Stimulated activated CD4-positive, alpha-beta T cell treated with anti-CD3 and anti-CD28 coated beads, Interleukin-15, amount 100 ng/mL, for 48 hours (primary cell): ENCODE measurements at places on chromosomes 16 and 17.

DNA sequence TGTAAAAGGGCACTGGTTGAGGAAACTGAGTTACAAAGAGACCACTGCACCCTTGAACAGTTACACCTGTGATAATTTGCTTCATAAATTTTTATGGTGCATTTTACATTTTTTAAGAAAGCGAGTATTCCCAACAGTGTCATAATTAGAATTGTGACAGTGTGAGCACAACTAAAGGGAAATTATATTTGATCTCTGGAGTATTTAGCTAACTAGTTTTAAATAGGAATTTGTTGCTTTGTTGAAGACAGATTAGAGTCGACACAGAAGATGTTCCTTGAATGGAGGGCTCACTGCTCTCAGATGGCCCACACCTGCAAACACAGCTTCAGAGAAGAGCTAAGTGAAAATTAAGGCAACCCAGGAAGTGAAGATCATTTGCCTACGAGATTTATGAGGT, 555.0 kb upstream of the GOT2 start:
- DNase-seq, result no peak

DNA sequence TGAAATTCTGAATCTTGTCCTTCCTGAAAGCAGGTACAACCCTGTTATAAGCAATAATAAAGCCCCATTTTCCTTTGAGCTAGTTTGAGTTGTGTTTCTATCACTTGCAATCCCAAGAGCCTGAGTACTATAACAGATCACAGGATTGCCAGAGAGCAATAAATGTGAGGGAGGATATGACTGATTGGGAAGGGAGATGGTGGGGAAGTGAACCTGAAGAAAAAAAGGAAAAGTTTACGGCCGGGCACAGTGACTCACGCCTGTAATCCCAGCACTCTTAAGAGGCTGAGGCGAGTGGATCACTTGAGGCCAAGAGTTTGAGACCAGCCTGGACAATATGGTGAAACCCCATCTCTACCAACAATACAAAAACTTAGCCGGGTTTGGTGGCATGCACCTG, 80.4 kb downstream of the COX10 start:
- no peak for DNase-seq

DNA sequence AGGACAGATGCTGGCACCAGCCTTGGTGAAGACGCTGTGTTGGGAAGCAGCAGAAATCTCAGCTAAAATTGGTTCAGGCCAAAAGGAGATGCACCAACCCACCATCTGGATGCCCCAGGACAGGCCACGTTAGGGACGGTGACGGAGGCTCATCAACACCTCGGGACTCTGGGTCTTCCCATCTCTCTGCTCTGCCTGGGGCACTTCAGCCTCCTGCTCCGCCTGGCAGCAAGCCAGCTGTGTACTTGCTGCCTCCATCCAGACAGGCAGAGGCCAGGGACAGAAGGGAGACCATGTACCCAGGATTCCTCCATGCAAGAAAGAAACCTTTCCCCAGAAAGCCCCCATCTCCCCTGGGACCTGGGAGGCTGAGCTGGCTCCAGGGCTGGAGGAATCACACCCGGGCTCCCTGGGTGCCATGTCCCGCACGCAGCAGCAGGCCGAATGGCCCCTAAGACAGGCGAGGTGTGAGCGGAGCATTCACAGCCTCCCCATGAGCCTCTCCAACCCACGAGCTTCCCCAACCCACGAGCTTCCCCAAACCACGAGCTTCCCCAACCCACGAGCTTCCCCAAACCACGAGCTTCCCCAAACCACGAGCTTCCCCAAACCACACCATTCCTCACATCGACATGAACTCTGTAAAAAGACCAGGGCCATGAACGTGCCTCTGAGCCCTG, 274.5 kb downstream of the C16orf95 start:
- no peak for DNase-seq

DNA sequence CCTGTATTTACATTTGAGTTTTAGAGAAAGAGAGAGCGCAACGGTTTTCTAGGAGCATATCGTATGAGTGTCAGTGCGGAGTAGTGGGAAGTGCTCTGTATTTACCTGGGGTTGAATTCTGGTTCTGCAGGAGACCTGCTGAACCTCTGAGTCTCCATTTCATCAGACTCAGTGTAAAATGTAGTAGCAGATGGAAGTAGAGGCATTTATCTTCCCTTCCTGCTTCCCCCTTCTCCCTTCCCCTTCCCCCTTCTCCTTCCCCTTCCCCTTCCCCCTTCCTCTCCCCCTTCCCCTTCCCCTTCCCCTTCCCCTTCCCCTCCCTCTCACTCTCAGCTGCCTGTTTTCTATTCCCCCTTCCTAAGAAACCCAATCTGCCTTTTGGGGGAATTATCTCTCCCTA, 426.9 kb downstream of the NPIPA7 start:
- no peak for DNase-seq

GRCh38 chr17:33012522-33013033, 20.9 kb downstream of the SPACA3 start:
- no peak for DNase-seq

DNA sequence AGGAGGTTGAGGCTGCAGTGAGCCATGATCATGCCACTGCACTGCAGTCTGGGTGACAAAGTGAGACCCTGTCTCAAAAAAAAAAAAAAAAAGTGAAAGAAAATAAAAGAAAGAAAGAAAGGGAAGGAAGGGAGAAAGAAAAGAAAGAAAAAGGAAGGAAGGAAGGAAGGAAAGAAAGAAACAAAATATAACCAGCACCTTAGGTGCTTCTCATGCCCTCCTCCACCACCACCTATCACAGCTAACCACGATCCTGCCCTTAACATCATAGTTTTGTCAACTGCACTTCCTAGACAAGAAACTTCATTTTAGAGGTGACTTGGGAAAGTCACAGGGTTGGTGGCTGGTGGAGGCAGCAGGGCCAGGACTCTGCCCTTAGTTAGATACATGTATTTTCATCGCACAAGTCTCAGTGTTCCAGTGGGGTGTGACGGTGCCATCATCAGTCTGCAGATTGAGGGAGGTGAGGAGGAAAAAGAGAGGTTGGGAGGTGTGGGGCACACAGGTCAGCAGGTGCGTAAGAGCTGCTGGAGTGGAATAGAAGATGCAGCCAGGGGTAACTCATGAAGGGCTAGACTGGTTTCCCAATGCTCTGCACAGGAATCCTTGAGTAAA, 10.0 kb downstream of the SUPT4H1 start:
- DNase-seq, result no peak

GRCh38 chr17:79814127-79814973, 17.5 kb upstream of the CBX8 start:
- no peak for DNase-seq

- DNase-seq, result no peak
Measured at GRCh38 chr17:32596206-32596605, 109.4 kb downstream of the CDK5R1 start.

DNA sequence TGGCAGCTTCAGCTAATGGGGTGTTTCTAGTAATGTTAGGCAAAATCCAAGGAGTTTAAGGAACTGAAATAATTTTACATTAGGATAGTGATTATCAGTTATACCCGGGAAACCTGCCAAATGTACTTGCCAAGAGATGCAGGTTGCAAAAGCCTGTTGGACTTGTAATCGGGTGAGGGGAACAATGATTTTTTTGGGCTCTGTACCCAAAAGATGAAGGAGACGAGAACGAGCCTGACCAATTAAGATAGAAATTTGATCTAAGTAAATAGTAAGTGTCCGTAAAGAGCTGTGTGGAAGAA, 56.3 kb upstream of the ARL4D start:
- DNase-seq, result no peak

GRCh38 chr16:70684146-70685060, 1.4 kb downstream of the MTSS2 start:
- DNase-seq, result no peak

GRCh38 chr16:89607937-89608740, 5.3 kb upstream of the DPEP1 start:
- DNase-seq, result no peak

DNA sequence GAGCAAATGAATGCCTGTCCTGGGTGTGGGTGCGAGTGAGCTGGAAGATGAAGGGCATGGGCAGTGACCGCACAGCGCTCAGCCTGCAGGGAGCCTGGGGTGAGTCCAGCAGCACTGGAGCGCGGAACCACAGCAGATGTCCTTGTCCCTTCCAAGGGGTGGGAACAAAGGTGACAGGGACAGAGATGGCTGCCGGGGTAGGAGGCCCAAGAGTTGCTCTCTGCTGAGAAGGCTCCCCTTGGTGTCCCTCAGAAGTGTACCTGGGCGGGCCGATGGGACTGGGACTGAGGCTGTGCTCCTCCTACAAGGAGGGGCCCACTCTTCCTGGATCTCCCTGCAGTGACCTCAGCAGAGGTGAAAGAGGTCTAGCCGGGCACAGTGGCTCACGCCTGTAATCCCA, 7.6 kb upstream of the PGAP6 start:
- DNase-seq, result no peak

- DNase-seq, result no peak
Measured at GRCh38 chr16:19883966-19884485, 622 bp downstream of the GPRC5B start.

DNA sequence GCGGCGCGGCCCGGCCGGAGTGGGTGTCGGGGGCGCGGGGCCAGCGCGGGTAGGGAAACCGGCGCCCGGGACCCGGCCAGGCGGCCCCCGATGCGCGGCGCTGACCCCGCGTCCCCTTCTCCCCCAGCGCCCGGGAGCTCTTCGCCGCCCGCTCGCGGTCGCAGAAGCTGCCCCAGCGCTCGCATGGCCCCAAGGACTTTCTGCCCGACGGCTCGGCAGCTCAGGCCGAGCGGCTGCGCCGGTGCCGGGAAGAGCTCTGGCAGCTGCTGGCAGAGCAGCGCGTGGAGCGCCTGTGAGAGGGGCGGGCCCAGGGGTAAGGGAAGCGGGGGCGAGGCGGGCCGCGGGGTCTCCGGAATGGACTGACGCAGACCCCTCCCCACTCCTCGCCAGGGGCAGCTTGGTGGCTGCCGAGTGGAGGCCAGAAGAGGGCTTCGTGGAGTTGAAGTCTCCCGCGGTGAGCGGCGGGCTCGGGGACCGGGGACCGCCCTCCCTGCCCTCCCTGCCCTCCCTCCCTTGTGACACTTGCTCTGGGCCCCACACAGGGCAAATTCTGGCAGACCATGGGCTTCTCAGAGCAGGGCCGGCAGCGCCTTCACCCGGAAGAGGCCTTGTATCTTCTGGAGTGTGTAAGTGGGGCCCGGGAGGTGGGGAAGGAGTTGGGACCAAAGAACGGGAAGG, 430 bp downstream of the TSEN54 start:
- DNase-seq, result no peak

DNA sequence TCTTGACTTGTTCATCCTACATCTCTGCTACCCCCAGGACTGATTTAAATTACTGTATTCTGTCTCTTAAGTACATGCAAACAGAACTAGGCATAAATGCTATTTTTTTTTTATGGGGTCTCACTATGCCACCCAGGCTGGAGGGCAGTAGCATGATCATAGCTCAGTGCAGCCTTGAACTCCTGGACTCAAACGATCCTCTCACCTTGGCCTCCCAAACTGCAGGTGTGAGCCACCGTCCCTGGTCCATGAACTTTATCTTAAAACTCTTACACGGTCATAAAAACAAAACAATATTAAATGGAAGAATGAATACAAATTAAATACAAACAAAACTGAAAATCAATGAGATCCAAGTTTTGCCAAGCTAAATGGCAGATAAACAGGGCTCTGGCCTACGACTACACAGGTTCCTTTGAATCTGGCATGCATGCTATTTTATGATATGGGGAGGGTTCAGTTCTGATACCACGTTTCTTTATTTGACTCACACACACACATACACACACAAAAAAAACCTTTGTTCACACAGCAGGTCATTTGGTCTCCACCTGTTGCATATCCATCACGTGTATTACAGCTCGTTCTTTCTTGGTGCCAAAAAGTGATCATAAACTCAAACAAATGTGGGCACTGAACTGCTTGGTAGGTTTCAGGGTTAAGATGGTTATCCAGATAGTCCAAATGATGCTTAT, 1.1 kb upstream of the PKD1L3 start:
- DNase-seq, result no peak

DNA sequence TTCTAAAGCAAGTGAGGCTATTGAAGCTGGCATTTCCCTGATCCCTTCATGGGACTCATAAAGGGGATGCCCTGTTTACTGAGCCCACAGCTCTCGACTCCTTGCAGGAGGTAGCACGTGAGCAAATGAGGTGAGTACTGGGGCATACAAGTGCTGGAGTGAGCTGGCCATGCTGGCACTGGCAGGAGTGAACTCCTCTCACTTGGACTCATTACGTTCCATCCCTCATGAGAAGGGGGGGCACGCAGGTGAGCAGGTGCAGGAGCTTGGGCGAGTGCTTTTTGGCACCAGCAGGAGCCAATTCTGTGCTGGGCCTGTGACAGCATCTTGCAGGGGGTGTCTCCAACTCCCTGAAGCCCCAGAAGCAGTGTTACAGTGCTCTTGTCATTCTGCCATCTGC, 337.1 kb upstream of the CA10 start:
- no peak for DNase-seq

- no peak for DNase-seq
Measured at GRCh38 chr17:8426802-8427201, 8.9 kb upstream of the NDEL1 start.

GRCh38 chr17:50326831-50327364, 19.0 kb upstream of the XYLT2 start:
- no peak for DNase-seq

DNA sequence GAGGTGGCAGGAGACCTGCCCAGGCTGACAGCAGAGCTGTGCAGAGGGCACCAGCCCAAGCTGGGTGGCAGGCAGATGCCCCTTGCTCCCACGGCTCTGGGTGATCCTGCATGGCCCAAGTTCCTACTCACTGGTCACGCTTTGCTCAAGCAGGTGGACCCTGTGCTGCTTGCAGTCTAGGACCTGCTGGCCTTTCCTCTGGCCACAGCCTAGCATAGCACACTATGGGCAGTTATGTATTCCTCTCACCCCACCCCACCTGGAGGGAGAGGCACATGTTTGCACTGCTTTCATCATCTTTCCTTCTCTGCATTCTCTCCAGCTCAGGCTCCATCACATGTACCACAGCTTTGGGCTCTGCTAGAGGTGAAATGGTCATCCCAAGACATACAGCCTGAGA, 19.6 kb upstream of the SREBF1 start:
- no peak for DNase-seq

DNA sequence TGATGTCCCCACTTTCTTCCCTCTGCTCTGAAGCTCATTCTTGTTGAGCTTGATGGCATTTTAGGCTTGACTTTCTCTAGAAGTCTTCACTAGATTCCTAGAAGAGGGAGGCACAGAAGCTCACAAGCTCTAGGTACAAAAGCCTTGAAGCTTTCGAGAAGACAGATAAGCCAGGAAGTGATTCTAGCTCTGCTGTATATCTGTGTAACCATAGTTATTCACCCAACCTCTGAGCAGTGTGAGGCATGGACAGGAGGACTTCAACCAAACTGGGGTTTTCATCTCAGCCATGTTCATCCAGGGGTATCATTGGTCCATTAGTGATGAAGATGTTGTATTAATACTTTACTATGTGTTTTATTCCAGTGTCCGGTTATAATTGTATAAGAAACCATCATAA, 299.7 kb downstream of the CDH13 start:
- no peak for DNase-seq

- no peak for DNase-seq
Measured at GRCh38 chr17:50165867-50166517, at the start of gene SGCA. SGCA (plus strand) TSS chr17:50166005; CDS start chr17:50166041, 36 bp downstream.

- DNase-seq, result no peak
Measured at GRCh38 chr16:77657016-77657415, 65.3 kb upstream of the NUDT7 start.
